Activated CD4-positive, alpha-beta T cell treated with anti-CD3 and anti-CD28 coated beads for 1 hour (primary cell): ENCODE measurements at places on chromosomes 1 and 21.

DNA sequence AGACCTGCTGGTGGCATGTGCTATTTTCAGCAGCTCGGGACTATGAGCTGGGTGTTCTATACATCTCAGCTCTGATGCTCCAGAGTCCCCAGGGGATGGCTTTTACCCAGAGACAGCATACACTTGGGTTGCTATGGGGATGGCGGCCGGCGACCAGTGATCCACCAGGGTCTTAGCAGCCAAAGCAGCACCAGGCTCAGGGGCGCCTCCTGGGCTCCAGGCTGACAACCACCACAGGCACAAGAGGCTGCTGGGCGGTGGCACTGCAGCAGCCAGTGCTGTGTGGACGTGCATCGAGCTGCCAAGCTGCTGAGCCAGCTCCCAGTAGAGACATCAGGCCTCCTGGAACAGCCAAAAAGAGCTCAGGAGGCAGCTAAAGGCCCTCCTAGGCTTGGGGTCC, 37.6 kb upstream of the CLSTN1 start:
- DNase-seq, result no peak

- DNase-seq, result no peak
Measured at GRCh38 chr1:235122348-235122747, 6.3 kb downstream of the TOMM20 start.

DNA sequence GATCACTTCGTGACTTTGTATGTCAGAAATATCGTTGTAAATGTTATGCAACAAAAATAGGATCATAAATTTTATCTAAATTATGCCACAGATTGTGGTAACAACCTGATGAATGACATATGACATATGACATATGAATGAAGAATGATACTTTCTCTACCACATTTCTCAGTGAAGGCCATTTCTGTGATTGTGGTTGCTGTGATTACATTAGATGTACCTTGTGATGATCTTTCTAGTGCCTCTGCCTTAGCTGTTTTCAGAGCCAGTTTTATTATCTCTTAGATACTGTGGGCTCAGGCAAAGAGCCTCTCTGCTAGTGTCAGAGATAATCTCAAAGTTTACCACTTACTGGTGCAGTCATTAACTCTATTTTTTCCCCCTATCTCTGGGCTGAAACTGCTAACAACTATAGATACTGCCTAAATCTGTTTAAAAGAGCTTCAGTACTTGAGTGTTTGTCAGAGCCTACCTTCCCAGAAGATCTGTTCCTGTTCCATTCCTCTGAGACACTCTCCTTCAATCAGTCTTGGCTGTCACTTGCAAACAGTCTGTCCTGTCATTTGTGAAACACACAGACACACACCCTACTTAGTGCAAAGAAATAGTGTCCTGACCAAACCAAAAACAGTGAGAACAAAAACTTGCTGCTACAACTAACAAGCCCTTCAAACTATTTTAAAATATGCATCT, 55.5 kb downstream of the HMCN1 start:
- no peak for DNase-seq

DNA sequence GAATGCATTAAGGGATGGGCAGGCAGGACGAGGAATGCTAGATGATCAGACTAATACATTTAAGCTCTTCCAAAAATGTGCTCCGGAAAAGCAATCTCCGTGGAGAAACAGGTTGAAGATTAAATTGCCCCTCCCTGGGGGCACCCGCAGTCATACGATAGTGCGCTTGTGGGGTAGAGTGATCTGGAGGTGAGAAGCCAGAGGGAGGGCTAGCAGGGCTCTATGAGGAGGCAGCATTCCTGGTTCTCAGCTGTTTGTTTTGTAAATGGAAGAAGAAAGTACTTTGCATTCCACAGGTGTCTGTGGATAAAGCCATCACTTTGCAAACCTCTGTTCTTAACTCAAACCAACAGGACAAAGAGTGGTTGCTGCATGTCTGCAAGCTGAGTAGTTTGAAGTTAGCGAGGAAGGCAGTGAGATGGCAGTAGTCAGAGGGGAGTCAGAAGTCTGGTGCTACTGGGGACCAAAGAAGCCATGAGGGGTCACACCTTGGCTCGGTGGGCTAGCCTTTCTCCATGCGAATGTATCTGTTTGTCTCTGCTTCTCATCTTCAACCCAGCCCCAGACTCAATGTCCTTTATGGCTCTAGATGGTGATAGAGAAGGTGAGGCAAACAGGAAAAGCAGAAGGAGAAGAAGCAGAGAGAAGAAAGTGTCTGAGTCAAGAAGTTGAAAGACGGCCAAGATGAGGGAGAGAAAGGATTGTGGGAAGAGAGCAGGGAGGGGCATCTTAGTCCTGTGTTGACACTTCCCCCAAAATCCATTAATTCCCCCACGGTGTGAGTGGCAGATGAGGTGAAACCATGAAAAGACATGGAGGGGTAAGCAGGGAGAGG, 65.2 kb upstream of the GJA8 start:
- DNase-seq, result no peak

DNA sequence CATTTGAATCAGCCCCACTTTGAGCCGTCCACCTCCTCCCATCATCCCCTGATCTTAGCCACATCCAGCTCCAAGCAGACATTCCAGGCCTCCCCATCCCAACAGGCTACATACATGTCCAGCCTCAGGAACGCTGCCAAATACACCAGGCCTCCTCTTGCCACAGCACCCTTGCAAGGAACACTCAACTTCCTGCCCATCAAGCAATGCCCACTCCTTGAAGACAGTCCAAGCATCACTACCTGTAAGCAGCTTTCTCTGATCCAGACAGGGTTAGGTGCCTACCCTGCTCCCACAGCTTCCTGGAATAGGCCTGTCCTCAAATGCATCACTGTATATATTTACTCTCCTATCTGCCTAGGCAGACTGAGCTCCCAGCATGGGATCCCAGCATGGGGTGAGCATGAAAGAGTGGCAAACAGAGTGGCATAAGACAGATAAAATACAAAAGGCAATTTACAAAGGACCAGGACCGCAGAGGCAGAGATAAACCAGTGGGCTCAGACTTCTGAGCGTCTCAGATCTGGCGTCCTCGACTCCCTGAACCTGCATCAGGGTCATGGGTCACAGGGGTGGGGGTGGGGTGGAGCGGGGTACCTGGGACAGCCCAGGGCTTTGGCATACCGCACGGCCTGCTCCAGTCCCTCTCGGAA, 816 bp downstream of the HYI start:
- no peak for DNase-seq
